ENCODE measurements at places on chromosomes 1 and 21.

- no peak for DNase-seq
Measured at GRCh38 chr1:17170571-17170970, 34.4 kb upstream of the PADI1 start.

DNA sequence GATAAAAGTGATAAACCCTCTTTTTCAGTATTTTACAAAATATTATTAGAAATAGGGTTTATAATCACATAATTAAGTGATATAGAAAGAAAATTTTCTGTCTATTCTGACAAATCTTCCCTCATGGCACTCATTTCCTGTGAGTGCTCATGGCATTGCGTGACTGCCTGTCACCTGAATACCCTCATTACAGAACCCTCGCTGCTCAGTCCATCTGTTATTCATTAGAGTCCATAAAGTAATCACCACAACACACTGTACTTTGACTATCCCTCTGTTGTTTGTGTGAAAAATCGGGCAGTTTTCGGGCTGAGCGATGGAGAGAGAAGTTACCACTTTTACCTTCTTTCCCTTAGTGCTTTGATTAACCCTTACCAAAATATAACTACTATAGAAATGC, 100.4 kb upstream of the BRINP3 start:
- DNase-seq, result no peak

DNA sequence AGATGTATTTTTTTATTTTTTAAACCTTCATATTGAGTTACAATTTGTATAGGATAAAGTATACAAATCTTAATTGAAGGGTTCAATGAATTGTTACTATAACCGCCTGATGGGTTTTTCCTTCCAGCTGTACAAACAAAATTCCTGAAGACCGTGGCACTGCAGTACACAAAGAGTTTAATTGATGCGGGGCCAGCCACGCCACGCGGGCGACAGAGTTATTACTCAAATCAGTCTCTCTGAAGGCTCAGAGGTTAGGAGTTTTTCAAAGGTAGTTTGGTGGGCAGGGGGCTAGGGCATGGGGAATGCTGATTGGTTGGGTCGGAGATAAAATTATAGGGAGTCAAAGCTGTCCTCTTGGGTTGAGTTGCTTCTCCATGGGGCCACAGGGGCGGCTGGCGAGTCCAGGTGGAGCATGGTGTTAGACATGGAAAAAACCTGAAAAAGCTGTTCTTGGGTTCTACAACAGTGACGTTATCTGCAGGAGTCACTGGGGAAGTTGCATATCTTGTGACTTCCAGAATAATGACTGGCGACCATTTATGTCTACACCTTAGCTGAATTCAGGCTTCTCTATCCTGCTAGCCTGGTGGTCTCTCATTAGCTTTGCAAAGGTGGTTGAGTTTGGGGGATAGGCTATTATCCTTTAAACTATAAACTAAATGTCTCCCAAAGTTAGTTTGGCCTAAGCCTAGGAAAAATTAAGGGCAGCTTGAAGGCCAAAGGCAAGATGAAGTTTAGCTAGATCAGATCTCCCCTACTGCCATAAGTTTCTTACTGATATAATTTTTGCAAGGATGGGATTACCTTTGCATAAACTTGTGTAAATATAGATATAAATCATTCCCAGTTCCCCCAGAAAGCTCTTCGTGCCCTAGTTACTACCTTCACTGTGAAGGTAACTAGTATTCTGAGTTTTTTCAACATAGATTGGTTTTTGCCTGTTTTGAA, 13.0 kb upstream of the TMEM9 start:
- no peak for DNase-seq

- no peak for DNase-seq
Measured at GRCh38 chr1:17744666-17745478, 10.3 kb upstream of the ACTL8 start.

DNA sequence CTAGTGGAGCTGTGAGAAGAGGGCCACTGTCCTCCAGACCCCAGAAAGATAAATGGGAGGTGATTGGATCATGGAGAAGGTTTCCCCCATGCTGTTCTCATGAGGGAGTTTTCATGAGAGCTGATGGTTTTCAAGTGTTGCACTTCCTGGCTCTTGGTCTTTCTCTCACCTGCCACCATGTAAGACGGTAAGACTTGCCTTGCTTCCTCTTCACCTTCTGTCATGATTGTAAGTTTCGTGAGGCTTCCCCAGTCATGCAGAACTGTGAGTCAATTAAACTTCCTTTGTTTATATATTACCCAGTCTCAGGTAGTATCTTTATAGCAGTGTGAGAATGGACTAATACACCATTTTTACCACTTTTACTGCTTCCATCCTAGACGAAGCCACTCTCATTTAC, 27.6 kb downstream of the GPR88 start:
- DNase-seq, result no peak

DNA sequence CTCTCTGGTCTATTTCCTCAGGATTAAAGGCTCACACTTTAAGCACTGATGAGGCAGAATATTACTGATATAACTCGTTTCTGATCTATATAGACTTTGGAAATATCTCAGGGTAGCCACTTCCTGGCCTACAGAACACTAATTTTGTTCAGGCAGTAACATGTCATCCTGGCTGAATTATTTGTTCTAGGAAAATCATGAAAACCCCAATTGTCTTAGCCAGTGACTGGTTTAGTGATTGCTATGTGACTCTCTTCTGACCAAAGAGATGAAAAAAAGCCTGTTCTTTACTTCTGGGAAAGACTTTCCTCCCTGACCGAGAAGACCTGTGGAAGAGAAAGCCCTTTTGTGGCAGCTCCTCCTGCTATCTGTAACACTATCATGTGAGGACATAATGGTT, 453.7 kb downstream of the SETD4 start:
- DNase-seq, result no peak

GRCh38 chr21:17050646-17051045, 462.2 kb upstream of the CXADR start:
- DNase-seq, result no peak

DNA sequence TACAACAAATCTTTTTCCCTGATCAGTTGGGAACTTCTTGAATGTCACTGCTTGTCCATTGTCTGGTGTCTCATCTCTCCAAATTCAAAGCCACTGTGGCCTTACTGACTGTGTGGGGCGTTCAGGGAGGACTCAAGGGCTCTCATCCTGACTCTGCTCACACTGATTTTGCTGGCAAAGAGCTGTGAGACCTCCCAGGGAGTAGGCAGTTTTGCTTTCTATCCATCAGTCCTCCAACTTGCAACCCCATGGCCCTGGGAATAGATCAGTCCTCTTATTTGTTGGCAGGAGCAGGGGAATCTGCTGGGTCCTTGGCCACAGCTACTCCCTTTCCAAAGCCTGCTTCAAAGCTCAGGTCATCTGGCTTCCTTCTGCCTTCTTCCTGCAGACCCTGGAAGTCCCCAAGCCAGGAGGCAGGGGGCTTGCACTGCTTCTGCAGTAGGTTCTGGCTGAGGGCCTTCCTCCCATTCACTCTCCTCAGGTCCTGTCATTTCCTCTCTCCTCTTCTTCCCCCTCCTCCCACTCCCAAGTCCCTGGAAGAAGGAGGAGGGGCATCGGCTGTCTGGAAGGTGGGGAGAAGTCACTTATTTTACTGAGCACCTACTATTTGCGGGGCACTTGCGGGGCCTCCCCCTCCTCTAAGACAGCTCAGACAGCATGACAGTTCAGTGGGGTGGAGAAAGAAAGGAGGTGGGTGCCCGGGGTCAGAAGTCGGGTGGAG, 876 bp upstream of the NAV1 start:
- DNase-seq, result no peak

DNA sequence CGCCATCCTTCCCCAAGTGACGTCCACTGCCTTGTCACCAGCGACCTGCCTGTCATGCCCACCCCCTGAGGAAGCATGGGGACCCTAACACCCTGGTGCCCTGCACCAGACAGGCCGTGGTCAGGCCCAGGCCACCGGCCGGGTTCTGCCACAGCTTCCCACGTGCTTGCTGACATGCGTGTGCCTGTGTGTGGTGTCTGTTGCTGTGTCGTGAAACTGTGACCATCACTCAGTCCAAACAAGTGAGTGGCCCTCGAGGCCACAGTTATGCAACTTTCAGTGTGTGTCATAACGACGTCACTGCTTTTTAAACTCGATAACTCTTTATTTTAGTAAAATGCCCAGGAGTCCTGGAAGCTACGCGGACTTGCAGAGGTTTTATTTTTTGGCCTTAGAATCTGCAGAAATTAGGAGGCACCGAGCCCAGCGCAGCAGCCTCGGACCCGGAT, 8.5 kb upstream of the CTRC start:
- no peak for DNase-seq

DNA sequence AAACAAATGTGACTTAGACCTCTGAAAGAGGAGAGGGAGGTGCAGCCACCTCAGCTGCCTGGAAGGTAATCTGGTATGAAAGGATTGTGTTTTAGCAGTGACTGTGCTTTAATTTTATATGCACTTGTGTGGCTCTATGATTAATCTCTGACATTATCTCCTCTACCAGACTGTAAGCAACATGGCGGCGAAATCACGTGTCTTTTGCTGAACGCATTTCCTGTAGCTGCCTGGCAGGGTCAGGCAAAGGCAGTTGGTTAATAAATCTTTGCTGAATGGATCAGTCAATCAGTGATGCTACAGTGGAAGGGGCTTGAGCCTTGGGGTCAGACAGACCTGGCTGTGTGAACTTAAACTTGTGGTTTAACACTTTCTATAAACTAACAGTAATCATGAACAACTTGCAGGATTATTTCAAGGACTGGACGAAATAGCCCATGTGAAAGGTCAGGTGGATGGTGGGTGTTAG, 96.9 kb downstream of the ADSS2 start:
- no peak for DNase-seq

GRCh38 chr1:65949230-65949626, 156.5 kb downstream of the PDE4B start:
- DNase-seq, result no peak

DNA sequence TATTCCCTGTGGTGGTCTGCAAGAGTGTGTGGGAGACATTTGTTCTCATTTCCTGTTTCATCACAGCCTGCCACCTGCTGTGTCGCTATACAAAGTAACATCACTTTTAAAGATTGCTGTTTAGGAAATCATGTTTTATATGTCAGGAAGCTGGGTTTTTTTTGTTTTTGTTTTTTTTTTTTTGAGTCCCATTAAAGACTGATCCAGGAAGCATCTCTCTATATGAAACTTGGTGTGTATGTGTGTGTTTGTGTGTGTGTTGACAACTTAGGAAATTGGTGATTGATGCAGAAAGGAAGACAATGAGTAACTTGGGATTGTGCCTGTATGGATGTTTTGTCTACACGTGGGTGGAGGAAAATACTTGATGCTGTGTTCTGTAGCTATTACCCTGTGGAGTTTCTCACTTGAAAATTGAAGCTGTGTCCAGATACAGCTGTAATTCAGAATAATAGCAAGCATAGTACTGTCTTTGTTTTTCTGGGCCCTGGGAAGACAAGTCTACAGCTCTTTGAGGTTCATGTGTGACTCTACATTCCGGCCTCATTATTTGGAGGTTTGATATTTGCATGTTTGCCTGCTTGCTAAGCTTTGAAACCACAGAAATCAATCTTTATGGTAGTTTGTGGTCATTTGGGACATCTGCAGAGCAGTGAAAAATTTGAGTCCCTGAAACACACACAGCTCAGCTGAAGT, 47.9 kb downstream of the LAMC1 start:
- DNase-seq, result peak; percentile 45
